ENCODE measurements at places on chromosomes 4 and X. TPM values are rescaled to one million over a fixed set of nuclear protein-coding genes. Genes with fewer than 3 reads are reported as not detected.

The SOD3 gene
- 7.7 TPM for polyA plus RNA-seq

The SMR3B gene
- not detected for polyA plus RNA-seq

The SPON2 gene
- 10.8 TPM for polyA plus RNA-seq

The ANAPC10 gene
- polyA plus RNA-seq = 27.1 TPM

The GLRA3 gene
- not detected for polyA plus RNA-seq

The ZAR1 gene
- polyA plus RNA-seq = not detected

The GLRA2 gene
- polyA plus RNA-seq = 0.52 TPM

DNA sequence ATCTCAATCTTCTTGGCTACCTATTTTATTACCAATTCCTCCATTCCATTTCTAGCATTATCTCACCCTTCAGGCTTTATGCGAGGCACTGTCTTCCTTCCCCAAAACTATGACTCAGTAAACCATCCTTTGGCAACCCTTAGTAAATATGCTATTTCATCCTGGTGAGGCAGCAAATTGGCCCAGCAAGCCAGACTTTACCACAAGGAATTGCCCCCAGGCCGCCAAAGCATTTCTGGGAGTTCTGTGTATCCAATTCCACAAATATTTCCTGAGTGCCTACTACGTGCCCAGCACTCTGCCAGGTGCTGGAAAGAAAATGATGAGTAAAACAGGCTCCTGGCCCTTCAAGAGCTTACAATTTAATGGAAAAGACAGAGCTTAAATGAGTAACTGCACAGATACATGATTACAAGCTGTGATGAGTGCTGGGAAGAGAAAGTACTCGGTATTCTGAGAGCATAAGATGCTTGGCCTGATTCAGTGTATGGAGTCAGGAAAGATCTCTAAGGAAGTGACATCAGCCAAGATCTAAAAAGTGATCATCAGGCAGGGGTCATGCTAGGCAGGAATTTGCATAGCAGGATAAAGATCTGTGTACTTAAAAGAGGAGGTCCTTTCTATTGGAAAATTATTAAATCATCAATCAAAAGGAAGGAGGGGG lies 193.8 kb downstream of the ADAMTS3 start:
- no peak for DNase-seq

GRCh38 chr4:106898621-106899230 lies 137.4 kb downstream of the DKK2 start:
- DNase-seq = peak; percentile 20

- no peak for DNase-seq
Measured at GRCh38 chrX:112874614-112875013, 34.0 kb upstream of the AMOT start.

DNA sequence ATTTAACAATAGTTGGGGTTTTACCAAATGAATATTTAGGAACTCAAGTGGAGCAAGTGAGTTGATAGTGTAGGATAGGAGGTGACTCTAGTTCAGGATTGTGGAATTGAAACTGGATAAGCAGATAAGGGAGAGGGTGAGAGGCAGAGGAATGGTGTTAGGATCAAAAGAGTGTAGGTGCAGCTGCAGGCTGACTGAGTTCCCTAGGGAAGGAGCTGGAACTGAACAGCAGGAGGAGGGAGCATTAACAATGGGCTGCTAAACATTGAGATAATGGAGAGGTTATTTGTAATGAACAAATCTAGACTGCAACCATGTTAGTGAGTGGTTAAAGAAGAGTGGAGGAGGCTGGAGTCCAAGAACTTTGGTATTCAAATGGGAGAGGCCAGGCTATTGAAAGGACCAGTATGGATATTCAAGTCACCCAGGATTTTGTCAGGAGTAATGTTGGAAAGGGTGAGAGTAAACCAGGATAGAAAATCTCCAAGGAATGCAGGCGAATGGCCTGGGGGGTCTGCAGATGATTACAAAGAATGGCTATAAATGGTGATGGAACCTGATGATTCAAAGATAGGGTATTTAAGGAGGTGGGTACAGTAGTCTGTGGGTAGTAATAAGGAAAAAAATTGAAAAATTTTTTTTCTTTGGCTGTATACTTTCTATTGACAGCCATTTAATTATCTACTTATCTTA lies 497.1 kb upstream of the TENM3 start:
- no peak for DNase-seq

- DNase-seq = no peak
Measured at GRCh38 chr4:87192145-87192919, 28.1 kb downstream of the KLHL8 start.

DNA sequence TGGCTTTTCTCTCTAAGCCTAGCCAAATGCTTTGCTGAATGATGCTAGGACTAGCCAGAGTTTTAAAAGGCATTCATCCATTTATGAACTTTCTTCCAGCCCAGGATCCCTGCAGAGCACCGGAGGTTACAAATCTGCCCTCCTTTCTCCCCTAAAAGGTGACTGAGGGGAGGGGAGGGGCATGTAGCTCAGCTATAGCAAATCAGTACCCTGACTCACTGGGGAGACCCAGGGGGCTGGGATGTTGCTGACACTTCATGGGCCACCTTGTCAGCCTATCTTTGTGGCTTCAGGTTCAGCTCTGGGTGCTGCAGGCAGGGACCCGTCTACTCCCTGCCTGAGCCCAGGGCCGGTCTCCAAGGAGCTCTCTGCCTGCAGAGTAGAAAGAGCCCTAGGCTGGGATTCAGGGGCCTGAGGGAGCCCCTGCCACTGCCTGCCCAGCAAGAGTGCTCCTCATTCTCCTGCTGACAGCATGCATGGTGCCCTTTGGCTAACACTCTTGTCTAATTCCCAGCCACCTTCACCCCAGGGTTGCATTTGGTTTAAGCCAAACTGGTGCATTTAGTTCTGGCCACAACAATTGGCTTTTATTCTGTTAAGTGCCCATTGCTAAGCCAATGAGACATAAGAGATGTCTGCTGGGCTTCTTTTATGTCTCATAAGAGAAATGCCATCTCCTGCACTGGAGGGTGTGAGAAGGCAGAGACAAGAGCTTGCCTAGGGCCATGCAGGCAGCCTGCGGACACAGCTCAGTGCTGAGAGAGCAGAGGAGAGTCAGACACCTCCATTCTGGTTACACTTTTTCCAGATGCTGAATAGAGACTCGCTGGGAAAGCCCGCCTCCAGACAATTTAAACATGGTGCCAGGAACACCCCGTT lies 11.9 kb upstream of the UBA6 start:
- DNase-seq = no peak

DNA sequence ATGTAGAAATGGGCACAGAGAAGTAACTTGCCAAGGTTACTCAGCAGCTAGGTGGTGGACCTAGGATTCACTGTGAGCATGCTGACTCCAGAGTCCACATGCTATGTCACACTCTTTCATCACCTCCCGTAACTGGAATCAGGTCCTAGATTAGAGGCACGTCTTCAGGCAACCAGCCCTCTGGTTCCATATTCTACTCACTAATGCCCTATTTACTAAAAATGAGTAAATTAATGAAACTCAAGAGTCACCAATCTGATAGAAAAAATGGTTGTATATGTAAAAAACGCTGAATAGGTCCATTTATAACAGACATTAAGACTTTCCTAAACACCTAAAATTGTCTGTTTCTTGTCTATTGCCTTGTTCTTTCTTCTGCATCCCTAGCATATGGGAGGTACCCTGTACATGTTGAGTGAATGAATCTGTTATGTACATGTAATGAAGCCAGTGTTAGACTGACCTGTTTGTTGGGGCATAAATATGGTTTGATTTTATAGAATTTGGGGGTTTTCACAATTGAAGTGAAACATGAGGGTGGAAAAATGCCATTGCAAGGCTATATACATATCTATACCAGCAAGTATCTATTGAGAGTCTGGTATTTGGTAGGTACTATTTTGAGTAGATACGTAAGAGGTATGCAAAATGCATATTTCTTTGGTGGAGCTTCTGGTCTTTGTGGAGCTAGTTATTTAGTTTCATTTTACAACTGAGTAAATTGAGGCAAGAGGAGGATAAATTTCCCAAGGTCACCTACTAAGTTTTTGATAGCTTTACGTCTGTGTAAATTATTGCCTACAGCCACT lies 7.5 kb upstream of the RUFY3 start:
- no peak for DNase-seq

GRCh38 chrX:18348047-18348446 lies 6.4 kb downstream of the SCML2 start:
- DNase-seq = no peak

DNA sequence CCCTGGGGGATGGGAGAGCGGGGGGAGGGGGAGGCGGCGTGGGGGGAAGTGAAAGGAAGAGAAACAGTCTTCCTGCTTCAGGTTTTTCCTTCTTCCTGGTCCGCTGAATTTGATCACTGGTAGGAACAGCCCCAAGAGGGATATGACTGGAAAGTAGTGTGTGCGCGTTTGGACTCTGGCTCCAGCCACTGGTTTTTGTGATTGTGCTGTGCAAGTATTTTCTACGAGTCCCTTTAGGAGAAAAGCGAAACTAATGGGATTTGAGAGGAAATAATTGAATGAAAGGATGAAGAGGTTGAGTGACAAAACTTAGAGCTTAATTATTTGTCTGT lies 836 bp downstream of the PRRG1 start:
- DNase-seq = peak; percentile 11

DNA sequence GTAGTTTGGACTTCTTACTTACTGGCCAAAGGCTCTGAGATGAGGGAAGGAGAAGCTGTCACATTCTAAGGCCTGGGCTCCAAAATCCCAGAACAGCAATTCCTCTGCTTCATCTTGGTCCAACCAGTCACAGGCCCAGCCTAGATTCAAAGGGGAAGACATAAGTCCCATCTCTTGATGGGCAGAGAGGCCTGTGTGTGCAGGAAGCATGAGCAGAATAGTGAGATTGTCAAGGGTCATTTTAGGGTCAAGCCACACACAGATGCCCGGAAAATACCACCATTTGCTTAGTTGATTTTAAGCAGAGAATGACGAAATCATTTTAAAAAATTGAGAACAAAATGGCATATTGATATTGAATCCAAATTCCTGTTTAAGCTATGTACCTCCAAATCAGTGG lies 580.9 kb upstream of the ZFP42 start:
- no peak for DNase-seq

DNA sequence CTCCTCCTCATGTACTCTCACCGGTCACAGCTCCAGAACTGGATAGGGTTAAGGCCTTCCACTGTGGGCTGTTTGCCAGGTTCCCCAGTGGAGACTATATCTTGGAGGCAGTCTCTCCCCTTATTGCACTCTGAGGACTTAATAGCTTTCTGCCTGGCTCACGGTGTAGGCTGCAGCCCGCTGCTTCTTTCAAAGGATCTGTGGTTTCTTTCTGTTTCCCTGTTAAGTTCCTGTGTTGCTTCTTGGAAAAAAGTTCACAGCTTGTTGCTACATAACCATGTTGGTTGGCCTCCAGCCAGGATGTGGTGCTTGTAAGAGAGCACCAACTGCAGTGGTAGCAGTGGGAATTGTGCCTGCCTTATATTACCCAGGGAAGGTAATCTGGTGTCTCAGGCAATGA lies 24.9 kb upstream of the ZDHHC15 start:
- no peak for DNase-seq

- no peak for DNase-seq
Measured at GRCh38 chr4:52716364-52717151, 34.7 kb downstream of the ERVMER34-1 start.

GRCh38 chrX:74238771-74239170 lies 65.2 kb upstream of the ZCCHC13 start:
- DNase-seq = no peak

GRCh38 chrX:139691493-139691842 lies 16.5 kb downstream of the MCF2 start:
- DNase-seq = no peak

- no peak for DNase-seq
Measured at GRCh38 chrX:10648614-10649013, 28.2 kb upstream of the MID1 start.

- no peak for DNase-seq
Measured at GRCh38 chrX:10381193-10381592, 224.4 kb downstream of the CLCN4 start.

DNA sequence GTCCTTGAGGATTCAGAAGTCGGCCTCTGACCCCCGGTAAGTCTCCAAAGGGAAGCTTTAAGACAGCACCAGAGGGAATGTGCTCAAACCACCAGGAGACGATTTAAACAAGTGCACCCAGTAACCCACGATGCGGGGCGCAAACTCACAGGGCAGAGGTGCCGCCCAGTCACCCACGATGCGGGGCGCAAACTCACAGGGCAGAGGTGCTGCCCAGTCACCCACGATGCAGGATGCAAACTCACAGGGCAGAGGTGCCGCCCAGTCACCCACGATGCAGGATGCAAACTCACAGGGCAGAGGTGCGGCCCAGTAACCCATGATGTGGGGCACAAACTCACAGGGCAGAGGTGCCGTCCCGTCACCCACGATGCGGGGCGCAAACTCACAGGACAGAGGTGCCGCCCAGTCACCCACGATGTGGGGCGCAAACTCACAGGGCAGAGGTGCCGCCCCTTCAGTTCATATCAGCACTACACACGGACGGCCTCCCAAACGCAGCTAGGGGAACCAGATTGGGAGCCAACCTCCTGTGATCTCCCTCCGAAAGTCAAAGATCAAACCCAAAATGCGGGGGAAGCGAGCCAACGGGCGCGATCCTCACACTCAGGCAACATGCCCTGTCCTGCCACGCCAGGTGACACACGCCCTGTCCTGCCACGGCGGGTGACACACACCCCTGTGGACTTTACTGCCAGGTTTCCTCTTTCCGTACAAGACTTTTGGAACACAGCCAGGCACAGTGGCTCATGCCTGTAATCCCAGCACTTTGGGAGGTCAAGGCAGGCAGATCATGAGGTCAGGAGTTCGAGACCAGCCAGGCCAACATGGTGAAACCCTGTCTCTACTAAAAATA lies 11.3 kb downstream of the PPP2R3B start:
- no peak for DNase-seq

Data from left kidney (tissue), 8 donors.